ENCODE measurements at places on chromosomes 12 and 14.

- no peak for DNase-seq
These were observed 14.2 kb upstream of the PPP1R1A start for GRCh38 chr12:54602661-54603060.

DNA sequence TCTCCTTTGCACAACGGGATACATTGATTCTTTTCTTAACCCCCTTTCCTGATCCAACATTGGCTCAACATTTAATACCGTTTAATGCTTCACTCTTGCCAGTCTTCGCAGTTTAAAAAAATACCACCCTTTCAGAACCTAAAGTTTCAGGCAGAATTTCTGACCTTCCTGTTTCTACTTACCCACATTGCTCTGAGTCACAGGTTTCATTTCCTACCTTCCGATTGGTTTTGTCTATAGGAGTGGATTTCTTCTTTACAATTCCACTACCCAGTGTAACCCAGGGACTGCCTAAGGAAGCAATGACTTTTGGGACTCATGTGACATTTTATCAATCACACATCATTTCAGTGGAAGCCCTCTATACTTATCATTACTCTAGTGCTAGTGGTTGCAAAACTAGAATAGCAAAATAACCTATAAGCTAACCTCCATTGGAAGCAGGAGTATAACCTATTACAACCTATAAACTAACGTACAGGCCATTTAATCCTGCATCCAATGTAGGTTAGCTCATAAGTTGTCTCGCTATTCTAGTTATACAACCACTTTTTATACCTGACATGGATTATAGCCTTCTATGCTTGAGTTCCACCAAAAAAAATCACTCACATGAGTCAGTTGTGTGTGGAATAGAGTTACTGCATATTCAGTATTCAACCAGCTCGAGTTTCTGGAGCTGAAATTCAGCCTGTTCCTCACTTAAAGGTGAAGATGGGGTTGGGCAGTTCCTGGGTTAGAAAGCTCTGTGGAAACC is 64.9 kb upstream of the KITLG start:
- no peak for DNase-seq

DNA sequence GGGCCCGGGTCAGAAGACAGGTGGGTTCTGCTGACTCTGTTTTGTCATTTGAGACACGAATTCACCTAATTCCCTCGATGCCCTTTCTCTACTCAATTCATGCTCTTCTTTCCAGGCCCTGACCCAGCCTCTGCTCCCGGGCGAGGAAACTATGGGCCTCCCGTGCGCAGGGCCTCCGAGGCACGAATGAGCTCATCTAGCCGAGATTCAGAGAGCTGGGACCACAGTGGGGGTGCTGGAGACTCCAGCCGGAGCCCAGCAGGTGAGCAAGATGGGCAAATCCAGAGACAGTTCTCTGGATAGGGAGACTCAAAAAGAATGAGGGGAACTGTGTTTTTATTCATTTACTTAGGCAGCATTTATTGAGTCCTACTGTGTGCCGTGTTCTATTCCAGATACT is 37.0 kb upstream of the OAS1 start:
- no peak for DNase-seq

DNA sequence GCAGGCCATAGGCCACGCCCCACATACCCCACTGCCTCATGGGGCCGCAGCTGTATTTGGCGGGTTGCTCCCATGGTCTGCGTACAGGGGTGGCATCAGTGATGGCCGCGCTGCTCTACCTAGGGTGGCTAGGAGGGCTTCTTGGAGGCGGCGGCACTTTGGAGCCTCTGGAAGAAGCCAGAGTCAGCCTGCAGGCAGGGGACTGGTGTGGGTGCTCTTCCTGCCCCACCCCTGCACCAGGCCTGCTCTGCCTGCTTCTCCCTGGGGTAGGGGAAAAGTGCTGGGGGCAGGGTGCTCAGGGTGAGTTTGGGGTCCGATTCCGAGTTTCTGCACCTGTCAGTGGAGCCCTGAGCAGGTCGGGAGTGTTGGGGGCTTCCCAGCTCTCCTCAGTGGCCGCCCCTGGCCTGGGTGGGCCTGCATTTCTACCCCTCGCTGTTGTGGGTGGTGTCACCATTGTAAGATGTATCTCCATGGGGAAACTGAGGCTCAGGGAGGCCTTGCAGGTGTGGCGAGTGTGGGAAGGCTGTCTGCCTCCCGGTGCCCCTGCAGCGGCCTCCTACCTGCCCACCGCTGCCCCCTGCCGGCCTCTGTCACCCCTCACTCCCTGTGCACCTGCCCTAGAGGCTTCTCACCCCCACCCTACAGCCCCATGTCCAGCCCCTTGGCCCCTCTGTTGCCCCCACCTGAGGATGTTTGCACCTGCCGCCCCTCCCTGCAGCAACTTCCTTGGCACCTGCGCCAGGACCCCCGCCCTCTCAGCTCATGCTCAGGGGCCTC is 5.5 kb downstream of the CEP170B start:
- DNase-seq = peak; percentile 68

GRCh38 chr12:64825143-64826021 is 935 bp downstream of the TBC1D30 start:
- no peak for DNase-seq

DNA sequence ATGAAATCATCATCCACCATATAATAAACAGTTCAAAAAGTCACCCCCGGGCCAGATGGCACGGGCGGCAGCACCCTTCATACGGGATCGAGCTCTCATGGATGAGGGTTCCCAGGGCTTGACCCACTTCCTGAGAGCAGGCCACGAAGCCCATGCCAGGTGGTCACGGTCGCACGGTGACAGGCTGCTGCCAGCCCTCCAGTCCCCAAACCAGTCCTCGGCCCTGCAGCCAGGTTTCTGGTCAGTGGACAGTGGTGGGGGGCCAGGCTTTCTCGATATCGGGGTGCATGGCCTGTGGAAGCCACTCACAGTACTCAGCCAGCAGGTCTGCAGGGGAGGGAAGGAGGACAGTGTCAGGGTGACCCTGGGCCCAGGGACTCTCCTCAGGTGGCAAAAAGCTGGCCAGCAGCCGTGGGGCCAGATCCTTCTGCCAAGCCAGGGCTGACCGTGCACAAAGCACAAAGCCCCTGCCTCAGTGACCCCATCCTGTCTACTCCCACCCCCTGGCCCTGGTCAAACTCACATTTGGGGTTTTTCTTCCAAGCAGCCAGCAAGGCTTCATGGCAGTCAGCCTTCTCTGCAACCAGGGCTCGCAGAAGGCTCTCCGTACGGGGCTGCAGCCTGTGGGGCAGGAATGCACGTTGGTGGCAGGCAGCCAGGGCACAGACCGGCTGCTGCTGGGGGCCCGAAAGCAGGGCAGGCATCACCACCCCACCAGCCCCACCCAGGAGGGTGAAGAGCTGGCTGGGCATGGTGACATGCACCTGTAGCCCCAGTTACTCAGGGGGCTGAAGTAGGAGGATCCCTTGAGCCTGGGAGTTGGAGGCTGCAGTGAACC is 33.3 kb upstream of the UBC start:
- DNase-seq = no peak
